Stimulated activated CD8-positive, alpha-beta memory T cell treated with anti-CD3 and anti-CD28 coated beads, Interleukin-15, amount 100 ng/mL, for 4 hours (primary cell): ENCODE measurements at places on chromosomes 11 and 22.

GRCh38 chr11:21911061-21911460, 281.8 kb upstream of the ANO5 start:
- no peak for DNase-seq

DNA sequence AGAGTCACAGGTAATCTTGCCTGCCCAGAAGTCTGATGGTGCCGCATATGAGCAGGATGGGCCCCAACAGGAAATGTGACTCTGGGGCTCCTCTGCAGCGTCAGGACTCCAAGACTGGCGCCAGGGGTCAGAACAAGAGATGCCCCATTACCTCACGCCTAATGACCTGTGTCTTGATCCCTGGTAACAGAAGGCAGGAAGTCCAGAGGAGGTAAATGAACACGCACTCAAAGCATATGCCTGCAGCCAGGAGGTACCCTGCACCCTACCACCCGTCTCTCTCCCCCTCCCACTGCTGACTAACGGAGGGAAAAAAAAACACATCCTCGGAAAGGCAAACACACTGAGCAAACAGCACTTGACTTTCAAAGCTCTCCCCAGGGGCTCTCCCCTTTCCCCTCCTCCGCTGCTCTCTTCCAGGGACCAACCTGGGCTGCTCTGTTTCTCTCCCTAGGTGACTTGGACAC, 37.3 kb downstream of the ABCC8 start:
- no peak for DNase-seq

DNA sequence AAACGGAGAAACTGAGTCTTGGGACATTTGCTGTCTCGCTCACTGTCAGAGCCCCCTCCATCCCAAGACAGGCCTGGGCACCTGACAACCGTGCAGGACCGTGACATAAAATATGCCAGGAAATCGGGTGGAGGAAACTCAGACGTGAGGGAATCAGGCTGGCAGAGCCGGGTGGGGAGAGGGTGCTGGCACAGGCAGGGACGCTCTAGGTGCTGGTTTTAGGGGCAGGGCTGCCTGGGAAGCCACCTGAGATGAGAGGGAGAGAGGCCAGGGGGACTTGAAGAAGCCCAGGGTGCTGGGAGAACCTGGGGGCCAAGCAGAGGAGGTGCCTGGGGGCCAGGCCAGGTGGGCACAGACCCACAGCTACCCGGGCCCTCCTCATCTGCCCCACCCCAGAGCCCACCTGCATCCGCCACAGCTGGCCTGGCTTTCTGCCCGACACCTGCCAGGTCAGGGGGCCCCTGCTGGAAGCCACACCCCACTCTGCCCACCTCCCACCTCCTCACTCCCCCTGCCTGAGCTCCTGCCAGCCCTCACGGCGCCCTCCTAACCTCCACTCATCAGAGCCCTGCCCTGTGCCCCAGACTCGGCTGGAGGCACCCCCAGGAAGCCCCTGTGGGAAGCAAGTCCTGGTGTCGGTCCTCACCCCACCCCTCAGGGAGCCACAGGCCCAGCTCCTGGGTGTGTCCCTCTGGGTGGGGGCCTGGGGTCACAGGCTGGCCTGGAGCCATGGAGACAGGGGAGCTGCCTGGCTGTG, 27.3 kb upstream of the MUC5AC start:
- no peak for DNase-seq

DNA sequence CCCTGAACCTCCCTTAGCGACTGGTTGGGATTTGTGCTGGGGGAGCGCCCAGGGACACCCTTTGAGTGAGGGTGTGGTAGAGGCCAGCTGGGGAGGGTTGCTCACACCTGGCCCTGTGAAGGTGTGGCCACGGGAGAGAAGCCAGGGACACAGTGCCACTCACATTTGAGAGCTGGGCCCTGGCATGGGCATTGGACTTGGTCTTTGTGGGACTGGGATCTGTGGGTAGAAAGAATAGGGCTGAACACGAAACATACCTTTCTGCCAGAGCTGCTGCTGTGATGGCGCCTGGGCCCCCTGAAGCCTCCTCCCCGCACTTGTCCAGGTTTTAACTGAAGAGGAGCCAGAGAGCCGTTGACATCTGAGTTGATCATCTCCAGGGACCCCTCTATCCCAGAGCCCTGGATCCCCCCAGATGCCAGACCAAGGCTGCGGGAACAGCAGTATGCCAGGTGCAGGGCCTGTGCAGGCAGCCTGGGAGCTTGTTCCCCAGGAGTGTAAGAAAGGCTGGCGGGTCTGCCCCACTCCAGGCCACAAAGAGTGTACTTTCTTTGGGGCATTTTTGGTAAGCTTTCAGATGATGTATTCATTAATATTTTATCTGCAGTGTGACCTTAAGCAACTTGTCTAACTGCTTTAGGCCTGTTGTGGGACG, 284.1 kb downstream of the TBC1D22A start:
- no peak for DNase-seq

DNA sequence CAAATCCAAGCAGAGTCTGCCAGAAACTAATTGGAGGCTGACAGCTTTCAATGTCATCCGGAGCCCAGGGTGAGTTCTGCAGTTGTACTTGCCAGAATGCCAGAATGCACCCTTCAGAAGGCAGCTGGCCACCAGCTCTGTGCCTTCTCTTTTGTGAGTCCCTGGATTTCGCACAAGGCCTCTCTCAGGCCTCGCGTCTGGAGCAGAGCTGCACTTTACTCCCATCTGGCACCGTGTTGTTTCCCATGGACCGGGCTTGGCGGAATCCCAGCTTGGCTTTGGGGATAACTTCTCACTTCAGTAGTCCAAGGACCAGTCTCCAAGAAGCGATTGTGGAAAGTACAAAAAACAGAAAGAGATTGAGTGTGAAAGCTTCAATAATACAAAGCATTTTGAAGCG, 451.3 kb upstream of the KIRREL3 start:
- DNase-seq: no peak

DNA sequence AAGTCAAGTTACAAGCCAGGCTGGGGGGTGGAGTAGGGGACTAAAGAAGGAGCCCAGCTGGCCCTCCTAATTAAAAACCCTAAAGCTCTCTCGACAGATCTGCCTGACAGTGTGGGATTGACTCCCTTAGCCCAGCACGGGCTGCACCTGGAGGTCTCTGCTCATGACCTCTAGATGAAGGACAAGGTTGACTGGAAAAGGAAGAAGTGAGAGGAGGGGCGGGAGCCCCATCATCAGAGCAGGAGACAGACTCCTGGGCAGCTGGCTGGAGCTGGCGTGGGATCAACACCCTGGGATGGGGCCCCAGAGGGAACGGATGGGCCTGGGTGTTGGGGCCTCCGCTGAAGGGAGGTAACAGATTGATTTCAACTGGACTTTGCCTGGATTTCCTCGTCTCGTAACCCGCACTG, 46.1 kb downstream of the RPUSD4 start:
- DNase-seq: no peak

- no peak for DNase-seq
Observed at GRCh38 chr11:73147771-73148681, 5.9 kb upstream of the FCHSD2 start.

DNA sequence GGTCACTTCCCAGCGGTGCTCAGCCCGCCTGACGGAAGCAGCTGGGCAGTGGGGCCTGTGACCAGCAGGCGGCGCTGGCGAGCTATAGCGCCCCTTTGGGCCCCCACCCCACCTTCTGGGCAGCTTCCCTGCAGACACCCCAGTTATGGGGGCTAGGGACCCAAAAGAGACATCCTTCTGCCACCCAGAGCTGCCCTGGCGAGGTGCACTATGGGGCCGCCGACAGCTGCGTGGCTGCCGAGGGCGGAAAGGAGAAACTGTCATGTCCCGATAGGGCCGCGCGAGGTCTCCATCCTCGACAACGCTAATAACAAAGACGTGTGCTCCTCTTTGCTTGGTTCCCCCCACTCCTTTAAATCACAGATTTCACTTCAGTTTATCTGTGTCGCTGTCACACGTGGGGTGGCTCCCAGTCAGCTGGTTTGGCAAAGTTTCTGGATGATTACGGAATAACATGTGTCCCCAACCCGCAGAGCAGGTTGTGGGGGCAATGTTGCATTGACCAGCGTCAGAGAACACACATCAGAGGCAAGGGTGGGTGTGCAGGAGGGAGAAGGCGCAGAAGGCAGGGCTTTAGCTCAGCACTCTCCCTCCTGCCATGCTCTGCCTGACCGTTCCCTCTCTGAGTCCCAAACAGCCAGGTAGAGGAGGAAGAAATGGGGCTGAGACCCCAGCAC, 673 bp upstream of the MYO7A start:
- DNase-seq: peak; percentile 20

DNA sequence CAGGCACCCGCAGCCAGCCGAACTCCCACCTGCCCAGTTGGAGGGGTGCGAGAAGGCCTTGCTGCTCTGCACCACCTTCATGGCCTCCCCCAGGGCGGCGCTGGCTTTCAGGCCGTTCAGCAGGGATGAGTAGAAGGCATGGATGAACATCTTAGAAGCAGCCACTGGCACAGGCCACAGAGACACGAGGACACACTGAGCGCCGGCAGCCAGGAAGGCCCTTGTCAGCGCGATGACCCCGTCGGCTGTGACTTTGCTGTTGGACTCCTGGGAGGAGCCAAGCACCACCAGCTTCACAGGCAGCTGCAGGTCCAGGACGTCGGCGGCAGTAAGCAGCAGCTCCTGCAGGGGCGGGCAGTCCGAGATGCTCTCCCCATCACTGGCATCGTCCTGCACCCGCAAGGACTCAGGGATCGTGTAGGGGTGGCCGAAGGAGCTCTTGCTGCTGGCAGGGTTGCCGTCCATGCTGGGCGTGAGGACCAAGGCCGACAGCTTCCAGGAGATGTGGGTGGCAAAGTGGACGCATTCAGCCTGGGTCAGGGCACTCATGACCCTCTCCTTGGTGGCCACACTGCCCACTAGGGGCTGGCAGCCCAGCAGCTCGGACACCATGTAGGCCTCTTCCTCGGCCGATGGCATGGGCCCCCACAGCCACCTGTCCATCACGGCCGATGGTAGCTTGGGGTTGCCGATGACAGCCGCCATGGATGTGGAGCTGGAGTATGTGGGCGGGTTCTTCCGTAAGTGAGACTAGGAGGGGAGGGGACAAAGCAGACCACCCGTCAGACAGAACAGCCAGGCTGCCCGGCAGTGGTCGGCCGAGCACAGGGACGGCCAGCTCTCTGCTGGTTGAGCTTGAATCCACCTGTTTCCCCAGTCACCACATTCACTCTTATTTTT, 79.7 kb upstream of the PITPNB start:
- DNase-seq: no peak

DNA sequence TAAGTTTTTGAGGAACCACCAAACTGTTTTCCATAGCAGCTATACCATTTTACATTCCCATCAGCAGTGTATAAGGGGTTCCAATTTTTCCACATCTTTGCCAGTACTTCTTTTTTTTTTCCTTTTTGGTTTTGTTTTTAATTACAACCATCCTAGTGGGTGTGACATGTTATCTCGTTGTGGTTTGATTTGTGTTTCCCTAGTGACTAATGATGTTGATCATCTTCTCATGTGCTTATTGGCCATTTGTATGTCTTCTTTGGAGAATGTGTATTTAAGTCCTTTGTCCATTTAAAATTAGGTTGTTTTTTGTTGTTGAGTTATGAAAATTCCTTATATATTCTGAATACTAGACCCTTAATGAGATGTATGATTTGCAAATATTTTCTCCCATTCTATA, 59.3 kb downstream of the STIM1 start:
- DNase-seq: no peak
